ENCODE measurements at places on chromosomes 6 and 20. TPM values are rescaled to one million over a fixed set of nuclear protein-coding genes. Genes with fewer than 3 reads are reported as not detected.

The TPX2 gene
- 12.9 TPM for total RNA-seq

The PROCR gene
- 83.1 TPM for total RNA-seq

GRCh38 chr6:20850686-20851416, 316.6 kb downstream of the CDKAL1 start:
- no peak for DNase-seq

DNA sequence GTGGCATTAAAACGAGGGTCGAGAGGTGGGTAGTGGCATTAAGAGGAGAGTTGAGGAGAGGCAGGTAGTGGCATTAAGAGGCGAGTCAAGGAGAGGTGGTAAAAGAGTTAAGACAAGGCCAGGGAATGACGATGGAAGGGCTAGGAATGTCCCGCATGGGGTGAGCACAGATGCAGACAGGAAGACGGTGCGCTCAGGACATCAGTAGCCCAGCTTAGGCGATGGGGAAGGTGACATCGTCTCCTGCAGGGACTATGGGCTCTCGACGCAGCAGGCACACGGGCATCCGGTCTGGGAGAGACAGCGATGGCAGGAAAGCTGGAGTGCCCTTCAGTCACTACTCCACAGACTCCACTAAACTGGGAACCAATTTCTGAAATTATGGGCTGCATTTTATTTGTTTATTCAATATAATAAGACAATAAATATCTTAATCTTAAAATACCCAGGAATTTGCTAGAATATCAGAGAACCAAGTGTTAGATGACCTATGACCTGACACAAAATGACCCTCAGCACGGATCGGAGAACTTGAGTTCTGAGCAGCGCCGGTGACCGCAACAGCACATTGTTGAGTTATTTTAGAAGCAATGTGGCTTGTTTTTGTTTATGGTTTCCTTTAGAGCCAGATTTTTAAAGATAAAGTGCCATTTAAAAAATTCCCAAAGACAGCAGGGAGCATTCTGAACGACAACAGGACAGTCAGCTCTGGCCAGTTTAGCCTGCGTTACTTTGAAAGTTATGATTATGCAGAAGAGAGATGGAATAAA, 177.7 kb downstream of the SMOC2 start:
- no peak for DNase-seq

DNA sequence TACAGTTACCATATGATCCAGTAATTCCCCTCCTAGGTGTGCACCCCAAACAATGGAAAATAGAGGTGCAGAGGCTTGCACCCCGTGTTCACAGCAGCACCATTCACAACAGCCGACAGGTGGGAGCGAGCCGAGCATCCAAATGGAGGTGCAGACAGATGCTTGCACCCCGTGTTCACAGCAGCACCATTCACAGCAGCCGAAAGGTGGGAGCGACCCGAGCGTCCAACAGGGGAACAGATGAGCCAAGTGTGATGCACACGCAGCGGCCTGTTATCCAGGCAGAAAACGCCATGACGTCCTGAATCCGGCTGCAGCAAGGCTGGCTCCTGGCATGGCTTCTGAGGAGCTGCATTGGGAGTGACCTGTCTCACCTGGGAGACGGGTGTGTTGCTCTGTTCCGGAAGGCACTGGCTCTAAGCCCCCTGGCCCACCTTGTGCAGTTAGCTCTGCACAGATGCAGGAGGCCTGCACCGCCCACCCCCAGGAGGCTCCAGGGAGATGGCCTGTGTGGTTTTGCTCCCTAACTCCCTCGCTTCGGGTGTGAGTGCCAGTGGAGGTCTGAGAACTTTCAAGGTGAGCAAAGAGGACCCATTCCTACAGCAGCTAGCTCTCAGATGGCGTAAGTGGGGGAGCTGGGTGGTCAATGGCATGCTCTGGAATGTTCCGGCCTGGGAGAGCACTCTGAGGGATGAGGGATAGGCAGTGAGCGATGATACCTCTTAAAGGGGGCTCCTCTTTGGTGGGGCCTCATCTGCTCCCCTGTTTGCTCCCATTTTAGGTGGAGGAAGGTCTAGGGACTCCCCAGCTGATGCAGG, 47.8 kb upstream of the FRMD1 start:
- DNase-seq, result no peak

- no peak for DNase-seq
Observed at GRCh38 chr6:398558-399078, 7.1 kb downstream of the IRF4 start.

DNA sequence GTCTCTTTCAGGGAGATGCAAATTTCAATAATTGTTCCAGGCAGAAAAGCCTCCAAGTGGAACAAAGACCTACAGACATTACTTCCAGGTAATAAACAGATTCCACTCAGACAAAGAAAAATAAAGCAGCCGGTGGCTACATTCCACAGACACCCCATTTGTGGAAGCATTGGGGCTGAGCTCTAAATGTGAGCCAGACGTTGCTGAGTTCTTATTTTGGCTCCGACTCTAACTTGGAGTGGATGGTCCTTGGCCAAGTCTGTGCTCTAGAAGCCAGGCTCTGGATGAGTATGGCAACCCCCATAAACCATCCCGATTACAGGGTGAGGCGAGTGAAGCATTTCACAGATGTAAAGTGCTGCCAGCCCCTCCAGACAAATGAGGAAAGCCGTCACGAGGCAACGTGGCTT, 6.6 kb downstream of the TRAM2 start:
- no peak for DNase-seq
